ENCODE measurements at places on chromosomes 6 and 20. TPM values are rescaled to one million over a fixed set of nuclear protein-coding genes. Genes with fewer than 3 reads are reported as not detected.

PABPC1L gene
- 6.8 TPM for total RNA-seq

FGD2 gene
- total RNA-seq: 0.23 TPM

SLC17A3 gene
- not detected for total RNA-seq

SULF2 gene
- 90.8 TPM for total RNA-seq

TUBB2B gene
- total RNA-seq: 5.9 TPM

EFCAB8 gene
- total RNA-seq: not detected

LAMA2 gene
- total RNA-seq: 0.30 TPM

SCRT2 gene
- total RNA-seq: not detected

RSPH9 gene
- total RNA-seq: not detected

Measured in hair follicular keratinocyte (primary cell).